Stimulated activated CD4-positive, alpha-beta T cell treated with anti-CD3 and anti-CD28 coated beads, Interleukin-4, amount 100 ng/mL, for 24 hours (primary cell): ENCODE measurements at places on chromosomes 6 and 20.

DNA sequence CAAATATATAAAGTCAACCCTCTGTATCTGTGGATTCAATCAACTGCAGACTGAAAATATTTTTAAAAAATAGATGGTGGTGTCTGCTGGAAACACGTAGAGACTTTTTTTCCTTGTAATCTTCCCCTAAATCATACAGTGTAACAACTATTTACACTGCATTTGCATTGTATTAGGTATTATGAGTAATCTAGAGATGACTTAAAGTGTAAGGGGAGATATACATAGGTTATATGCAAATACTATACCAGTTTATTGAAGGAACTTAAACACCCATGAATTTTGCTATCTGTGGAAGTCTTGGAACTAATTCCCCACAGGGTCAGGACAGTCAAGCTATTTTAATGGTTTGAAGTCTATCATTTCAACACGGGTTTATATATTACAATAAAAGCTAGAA is 10.2 kb downstream of the HDAC2 start:
- DNase-seq, result no peak

DNA sequence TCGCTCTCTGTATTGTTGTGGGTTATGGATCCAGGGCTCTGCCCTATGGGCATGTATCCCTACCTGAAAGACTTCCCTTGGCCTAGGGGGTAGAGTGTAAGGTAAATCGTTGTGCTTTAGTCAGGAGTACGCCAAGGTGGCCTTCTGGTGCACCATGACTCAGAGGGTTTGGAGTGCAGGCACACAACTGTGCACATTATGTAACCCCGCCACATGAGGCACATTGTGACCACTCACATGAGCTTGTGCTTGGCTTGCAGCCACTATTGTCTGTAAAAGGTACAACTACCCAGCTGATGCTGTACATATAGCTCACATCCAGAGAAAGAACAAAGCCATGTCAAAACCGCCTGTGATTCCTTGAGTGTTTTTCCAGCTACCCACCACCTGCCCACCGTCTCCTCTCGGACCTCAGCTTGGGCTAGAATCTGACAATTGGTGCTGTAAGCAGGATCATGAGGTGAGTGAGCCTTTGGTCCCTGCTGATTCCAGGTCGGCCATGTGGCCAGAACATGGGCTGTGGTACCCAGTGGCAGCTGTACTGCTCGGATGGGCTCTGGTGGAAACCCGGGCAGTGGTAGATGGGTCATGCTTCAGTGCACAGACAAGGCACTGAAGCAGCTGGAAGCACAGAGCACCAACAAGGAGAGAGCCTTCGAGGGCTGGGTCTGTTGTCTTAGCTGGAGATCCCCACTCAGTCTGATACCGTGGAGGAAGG is 33.8 kb downstream of the HDDC2 start:
- DNase-seq, result no peak

DNA sequence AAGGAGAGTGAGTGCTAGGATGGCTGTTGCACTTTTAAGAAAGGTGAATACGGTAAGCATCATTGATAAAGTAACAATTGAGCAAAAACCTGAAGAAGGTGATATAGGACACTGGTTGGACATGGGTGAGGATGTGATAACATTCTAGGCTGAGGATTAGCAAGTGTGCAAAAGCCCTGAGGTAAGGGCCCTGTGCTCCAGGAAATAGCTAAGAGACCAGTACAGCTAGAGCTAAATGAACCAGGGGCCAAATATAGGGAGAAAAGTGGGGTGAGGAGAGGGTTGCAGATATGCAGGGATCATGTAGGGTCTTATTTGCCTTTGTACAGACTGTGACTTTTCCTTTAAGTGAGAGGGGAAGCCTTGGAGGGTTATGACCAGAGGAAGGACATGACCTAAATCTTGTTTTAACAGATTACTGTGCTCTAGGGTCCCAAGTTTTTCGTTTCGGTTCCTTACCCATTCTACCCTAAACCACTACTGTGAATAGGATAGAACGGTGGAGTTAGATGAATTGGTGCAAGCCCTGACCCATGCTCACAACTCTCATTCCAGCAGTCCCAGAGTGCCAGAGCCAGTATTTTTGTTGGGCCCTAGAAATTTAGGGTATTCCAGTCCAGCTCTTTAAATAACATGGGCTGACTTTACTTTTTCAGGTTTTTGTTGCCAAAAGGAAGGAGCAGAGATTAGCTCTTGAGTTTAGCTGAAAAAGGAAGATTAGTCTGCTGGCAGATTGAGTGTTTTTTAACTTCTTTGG is 10.7 kb downstream of the MAPK14 start:
- DNase-seq, result no peak

GRCh38 chr6:414447-414846 is 22.9 kb downstream of the IRF4 start:
- no peak for DNase-seq

GRCh38 chr6:14925699-14926026 is 320.2 kb upstream of the JARID2 start:
- no peak for DNase-seq

DNA sequence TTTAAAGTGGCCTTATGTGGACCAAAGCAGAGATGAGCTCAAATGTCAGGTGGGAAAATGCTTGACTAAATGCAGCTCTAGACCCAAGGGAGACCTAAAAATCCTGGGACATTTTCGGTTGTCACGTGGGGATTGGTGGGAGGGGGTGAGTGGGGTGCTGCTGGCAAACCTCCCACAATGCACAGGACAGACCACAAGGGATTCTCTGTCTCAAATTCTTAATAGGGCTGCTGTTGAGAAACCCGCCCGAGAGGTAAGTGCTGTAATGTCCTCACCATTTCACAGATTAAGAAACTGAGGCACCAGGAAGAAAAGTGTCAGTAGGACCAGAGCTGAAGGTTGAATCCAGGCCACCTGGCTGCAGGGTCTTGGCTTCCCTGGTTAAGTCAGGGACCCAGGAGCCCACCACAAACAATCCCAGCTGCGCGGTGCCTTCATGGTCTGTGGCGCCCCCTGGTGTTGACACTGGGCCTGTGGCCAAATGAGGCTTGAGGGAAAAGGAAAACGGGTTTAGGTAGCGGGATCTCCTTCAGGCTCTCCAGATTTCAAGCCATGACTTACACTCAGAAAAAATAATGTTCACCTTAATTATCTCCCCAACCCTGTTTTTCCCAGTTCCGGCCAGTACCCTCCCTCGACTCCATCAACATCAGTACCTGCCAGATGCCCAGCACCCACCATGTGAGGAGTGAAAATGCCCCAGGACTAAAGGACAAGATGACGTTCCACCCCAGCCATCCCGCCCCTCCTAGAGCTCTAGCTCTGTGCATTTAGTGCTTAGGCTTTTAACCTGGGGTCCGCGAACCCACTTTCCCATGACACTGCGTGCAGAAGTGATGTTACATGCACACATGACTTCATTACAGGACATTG is 7.2 kb downstream of the HLA-G start:
- peak; percentile 54 for DNase-seq

GRCh38 chr20:61240814-61241213 is 11.2 kb upstream of the CDH4 start:
- no peak for DNase-seq

GRCh38 chr6:5095236-5095635 is 10.1 kb downstream of the PPP1R3G start:
- no peak for DNase-seq

DNA sequence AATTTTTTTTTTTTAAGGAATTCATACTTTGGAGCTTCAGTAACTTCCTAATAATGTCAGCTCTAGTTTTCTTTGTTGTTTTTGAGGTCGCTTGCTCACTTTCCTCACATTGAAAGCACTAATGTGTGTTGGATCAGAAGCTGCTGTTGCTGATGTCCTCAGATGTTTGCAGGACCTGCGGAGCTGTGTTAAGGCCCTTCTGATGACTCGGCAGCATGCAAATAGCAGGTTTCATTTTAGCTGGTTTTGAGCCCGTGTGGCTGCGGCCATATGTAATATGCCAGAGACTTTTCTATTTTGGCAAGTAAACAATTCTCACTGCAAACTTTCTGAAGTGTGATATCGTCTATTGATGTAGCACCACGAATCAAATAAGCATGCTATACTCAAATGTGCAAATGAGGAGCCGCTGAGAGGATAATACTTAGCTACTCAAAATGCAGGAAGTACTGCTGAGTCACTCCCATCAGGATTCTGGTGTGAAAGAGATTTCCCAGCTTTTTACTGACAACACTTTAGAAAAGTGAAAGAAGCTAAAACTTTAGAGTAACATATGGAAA is 187.8 kb downstream of the SASH1 start:
- no peak for DNase-seq

- no peak for DNase-seq
These were observed 82.9 kb downstream of the ADGRG6 start for GRCh38 chr6:142384519-142385254.

GRCh38 chr6:44457596-44457995 is 70.1 kb downstream of the CDC5L start:
- no peak for DNase-seq

DNA sequence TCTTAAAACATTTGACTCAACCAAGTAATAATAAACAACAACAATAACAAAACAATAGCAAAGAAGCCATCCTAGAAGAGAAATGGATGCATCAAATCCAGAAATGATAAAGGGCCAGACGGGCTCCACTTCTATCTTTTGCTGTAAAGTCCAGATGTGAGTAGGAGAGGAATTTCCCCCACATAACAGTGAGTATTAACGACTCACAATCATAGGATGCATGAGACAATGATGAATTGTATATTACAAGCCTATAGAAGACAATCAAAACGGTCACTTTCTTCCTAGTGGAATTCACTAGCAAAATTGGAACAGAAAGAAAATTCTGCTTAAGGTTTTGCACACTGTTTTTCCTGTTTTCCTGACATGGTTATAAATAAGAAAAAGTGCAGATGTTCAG is 97.0 kb upstream of the PREP start:
- no peak for DNase-seq

DNA sequence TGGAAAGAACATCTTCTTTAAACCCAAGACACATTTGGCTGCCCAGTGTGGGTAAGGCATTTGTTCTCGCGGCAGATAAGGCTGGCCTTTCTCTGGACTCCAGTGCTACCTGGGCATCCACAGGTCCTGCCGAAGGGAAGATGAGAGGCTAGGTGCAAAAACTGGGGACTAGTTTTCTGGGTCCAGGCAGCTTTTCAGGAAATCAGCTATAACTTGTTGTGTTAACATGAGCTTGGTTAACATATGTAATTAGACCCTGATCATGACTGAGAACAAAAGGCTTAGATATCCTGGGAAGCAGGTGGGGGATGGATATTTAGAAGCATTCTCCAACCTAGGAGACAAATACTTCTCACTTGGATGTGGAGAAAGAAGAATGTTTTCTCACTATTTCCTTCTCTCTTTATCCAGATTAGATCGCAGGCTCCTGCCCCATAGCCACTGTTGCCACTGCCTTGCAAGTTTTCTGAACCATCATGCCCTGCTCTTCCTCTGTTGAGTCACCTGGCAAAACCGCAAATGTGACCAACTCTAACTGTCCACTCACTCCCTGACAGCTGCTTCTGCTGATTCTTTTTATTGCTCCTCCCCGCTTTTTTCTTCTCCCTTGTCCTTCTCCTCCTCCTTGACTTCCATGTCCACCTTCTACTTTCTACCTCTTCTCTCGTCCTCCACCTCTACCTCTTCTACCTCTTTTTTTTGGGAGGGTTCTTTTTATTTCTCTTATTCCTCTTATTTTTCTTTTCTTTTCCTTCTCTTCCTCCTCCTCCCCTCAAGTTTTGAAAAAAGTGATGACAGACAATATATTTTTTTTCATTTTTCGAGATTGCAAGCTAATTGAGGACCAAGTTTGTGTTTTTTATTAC is 258.1 kb downstream of the UTRN start:
- DNase-seq, result no peak

DNA sequence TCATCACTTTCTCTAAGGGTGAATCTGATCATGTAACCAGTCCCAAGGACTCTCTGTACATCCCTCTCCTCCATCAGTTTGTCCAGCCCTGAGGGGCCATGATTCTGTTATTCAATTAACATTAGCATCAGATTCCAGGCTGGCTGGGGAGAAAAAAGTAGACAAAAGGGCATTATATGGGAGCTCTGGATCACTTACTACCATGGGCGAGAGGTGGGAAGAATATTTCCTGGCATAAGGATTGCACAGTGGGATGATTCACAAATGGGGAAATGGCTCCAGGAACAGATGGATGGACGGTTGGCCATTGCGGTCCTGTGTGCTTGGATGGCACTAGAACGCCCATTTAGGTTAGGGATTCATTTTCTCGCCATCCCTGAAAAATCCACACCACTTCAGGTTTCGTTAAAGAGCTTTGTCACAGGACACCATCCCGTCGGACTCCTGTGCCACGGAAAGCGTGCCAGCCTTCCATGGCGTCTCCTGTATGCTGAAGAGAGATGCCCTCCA is 112.6 kb downstream of the THBS2 start:
- DNase-seq, result no peak

DNA sequence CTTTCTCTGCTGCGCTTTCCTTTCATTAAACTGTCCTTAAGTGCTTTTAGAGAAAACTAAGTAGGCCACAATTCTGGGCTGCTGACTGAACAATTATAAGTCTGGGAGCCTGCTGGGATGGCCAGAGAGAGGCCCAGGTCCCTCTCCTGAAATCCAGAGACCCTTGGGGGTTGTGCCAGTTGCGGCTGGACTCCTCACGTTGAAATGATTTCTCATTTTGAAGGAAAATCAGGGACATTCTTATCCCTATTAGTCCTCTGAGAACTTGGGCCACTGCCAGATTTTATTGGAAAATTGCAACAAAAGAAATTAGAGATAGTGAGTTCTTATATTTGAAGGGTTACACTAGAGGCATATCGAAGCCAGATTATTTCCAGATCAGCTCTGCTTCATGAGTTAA is 145.1 kb downstream of the CLIC5 start:
- no peak for DNase-seq

- no peak for DNase-seq
These were observed 2.0 kb downstream of the TRAF3IP2 start for GRCh38 chr6:111603685-111604084.

- DNase-seq, result no peak
These were observed 85.4 kb downstream of the SOX4 start for GRCh38 chr6:21678990-21679389.

- DNase-seq, result no peak
These were observed 85.7 kb upstream of the CST7 start for GRCh38 chr20:24863356-24863755.

GRCh38 chr6:190596-191395 is 101.5 kb upstream of the DUSP22 start:
- DNase-seq, result no peak
